ENCODE measurements at places on chromosomes 12 and 14.
A peak's percentile ranks its signal among the peaks of the same experiment; 100 is the strongest.

- peak; percentile 53 for DNase-seq
Observed at GRCh38 chr14:68782091-68782981, 10.5 kb downstream of the ZFP36L1 start.

GRCh38 chr12:104285740-104286515 lies 17.6 kb upstream of the EID3 start:
- no peak for DNase-seq

DNA sequence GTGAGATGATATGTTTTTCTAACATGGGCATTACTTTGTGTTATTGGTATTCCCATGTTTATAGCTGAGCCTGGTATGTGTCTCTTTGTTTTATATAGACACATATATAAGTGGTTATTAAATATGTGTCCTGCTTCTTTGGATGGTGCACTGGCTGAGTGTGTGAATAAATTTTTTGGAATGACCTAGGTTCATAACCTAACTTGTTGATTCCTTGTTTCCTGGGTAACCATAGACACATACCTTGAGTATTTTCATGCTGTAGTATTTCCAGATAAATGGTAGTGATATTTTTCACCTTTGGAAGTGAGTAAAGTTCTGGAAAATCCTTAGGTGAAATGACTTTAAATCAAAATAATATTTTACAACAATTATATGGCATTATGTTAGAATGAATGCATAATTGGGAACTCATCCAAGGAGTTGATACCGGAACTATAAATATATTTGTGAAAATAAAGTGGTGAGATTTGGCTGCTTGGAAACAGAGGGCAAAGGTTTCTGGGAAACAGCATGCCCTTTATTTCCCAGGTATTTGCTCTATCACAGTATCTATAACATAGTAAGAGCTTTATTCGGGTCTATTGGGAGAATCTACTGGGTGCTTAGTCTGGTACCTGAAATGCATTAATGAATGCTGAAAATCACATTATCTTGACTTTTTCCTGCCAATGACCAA lies 64.3 kb upstream of the REP15 start:
- DNase-seq: no peak

- no peak for DNase-seq
Observed at GRCh38 chr14:91796617-91797347, 64.9 kb upstream of the CATSPERB start.

- DNase-seq: no peak
Observed at GRCh38 chr12:1846421-1847405, 26.3 kb downstream of the LRTM2 start.
